ENCODE measurements at places on chromosomes 3 and 15.

GRCh38 chr3:126542340-126543241 is 16.1 kb downstream of the C3orf22 start:
- no peak for DNase-seq

- no peak for DNase-seq
These were observed 119.0 kb upstream of the DLG1 start for GRCh38 chr3:197417441-197417840.

- DNase-seq = no peak
These were observed 172.4 kb downstream of the PDE8A start for GRCh38 chr15:85154061-85154460.

- DNase-seq = peak; percentile 64
These were observed 42.9 kb downstream of the SMAD3 start for GRCh38 chr15:67108122-67108961.

- no peak for DNase-seq
These were observed 141.2 kb downstream of the HCN4 start for GRCh38 chr15:73227433-73228056.
